ENCODE measurements at places on chromosomes 5 and 9. TPM values are rescaled to one million over a fixed set of nuclear protein-coding genes. Genes with fewer than 3 reads are reported as not detected.

The CEL gene
- total RNA-seq = 4.0 TPM

The N4BP3 gene
- 0.19 TPM for total RNA-seq

The SLC46A2 gene
- total RNA-seq = not detected

The ASPN gene
- total RNA-seq = 13.0 TPM

The KCNN2 gene
- total RNA-seq = 19.0 TPM

The CTNNAL1 gene
- total RNA-seq = 99.9 TPM

The UTP15 gene
- total RNA-seq = 12.0 TPM

The CDH18 gene
- not detected for total RNA-seq

The ADGRD2 gene
- 0.29 TPM for total RNA-seq

The MTRR gene
- total RNA-seq = 30.8 TPM

The FGF10 gene
- total RNA-seq = 1.4 TPM

The ANKRD34B gene
- total RNA-seq = not detected

The CCL19 gene
- 7.0 TPM for total RNA-seq

The LHFPL2 gene
- 10.9 TPM for total RNA-seq

The TMEFF1 gene
- total RNA-seq = 0.34 TPM

The LRRC26 gene
- not detected for total RNA-seq

The HTR1A gene
- total RNA-seq = 0.35 TPM

The SPATA31D4 gene
- not detected for total RNA-seq

The IL3 gene
- not detected for total RNA-seq

The WDR38 gene
- not detected for total RNA-seq

The GDNF gene
- total RNA-seq = 0.74 TPM

The ZNF79 gene
- total RNA-seq = 7.8 TPM

The CRB2 gene
- total RNA-seq = not detected

The BAG1 gene
- total RNA-seq = 229 TPM

The TMEM215 gene
- not detected for total RNA-seq

The TXNDC8 gene
- not detected for total RNA-seq

The SLC36A2 gene
- total RNA-seq = not detected

The CYSRT1 gene
- total RNA-seq = not detected

The WDR70 gene
- total RNA-seq = 18.5 TPM

The PCDHGA1 gene
- total RNA-seq = 1.9 TPM

The EDIL3 gene
- 3.2 TPM for total RNA-seq

The TJP2 gene
- 37.9 TPM for total RNA-seq

The PCDHGB3 gene
- total RNA-seq = 4.8 TPM

The CCDC192 gene
- not detected for total RNA-seq

The MGAT4B gene
- total RNA-seq = 82.2 TPM

The DND1 gene
- total RNA-seq = 0.41 TPM

The HMCN2 gene
- total RNA-seq = 5.1 TPM

The LCN12 gene
- total RNA-seq = 15.6 TPM

The GMCL2 gene
- total RNA-seq = not detected

The TAS2R1 gene
- total RNA-seq = not detected

The KIF4B gene
- total RNA-seq = not detected

The DELE1 gene
- 106 TPM for total RNA-seq

The PCDHB5 gene
- 3.1 TPM for total RNA-seq

The ANKDD1B gene
- 0.36 TPM for total RNA-seq

The LIFR gene
- total RNA-seq = 63.7 TPM

The TSSK1B gene
- 0.09 TPM for total RNA-seq

The CDC25C gene
- 0.29 TPM for total RNA-seq

The PCDHB14 gene
- total RNA-seq = 4.3 TPM

The NSMF gene
- 12.4 TPM for total RNA-seq

The CDH6 gene
- 1.7 TPM for total RNA-seq

The POMT1 gene
- total RNA-seq = 21.9 TPM

The SLC36A1 gene
- total RNA-seq = 5.7 TPM

The CA9 gene
- total RNA-seq = 1.1 TPM

The C6 gene
- 128 TPM for total RNA-seq

The OR1J2 gene
- not detected for total RNA-seq
